ENCODE measurements at places on chromosomes 7 and 10. TPM values are rescaled to one million over a fixed set of nuclear protein-coding genes. Genes with fewer than 3 reads are reported as not detected.

The NEURL1 gene
- total RNA-seq = 0.91 TPM

The CYP2C8 gene
- total RNA-seq = 0.37 TPM

The ADCYAP1R1 gene
- total RNA-seq = not detected

The RASA4B gene
- 3.2 TPM for total RNA-seq

The NOBOX gene
- not detected for total RNA-seq

The NXPH1 gene
- total RNA-seq = 3.1 TPM

The SPDYE3 gene
- total RNA-seq = not detected

The ACSL5 gene
- total RNA-seq = 46.6 TPM

The DDX50 gene
- total RNA-seq = 81.4 TPM

The GDF2 gene
- not detected for total RNA-seq

The VPS26A gene
- 143 TPM for total RNA-seq

The FUOM gene
- 119 TPM for total RNA-seq

The OR2AE1 gene
- total RNA-seq = not detected

The ADAM22 gene
- 10.1 TPM for total RNA-seq

The PNLIPRP2 gene
- 1.00 TPM for total RNA-seq

The TRIM50 gene
- total RNA-seq = not detected

The VIM gene
- total RNA-seq = 50.4 TPM

The PNLIP gene
- not detected for total RNA-seq

The BHLHA15 gene
- 3.4 TPM for total RNA-seq

The CREB3L2 gene
- 123 TPM for total RNA-seq

Data from Caco-2 (cell line).